ENCODE measurements at places on chromosomes 6 and 20.

GRCh38 chr20:49283703-49284625 lies 6.1 kb upstream of the ZNFX1 start:
- no peak for DNase-seq

GRCh38 chr6:122081921-122082320 lies 317.5 kb upstream of the HSF2 start:
- no peak for DNase-seq

DNA sequence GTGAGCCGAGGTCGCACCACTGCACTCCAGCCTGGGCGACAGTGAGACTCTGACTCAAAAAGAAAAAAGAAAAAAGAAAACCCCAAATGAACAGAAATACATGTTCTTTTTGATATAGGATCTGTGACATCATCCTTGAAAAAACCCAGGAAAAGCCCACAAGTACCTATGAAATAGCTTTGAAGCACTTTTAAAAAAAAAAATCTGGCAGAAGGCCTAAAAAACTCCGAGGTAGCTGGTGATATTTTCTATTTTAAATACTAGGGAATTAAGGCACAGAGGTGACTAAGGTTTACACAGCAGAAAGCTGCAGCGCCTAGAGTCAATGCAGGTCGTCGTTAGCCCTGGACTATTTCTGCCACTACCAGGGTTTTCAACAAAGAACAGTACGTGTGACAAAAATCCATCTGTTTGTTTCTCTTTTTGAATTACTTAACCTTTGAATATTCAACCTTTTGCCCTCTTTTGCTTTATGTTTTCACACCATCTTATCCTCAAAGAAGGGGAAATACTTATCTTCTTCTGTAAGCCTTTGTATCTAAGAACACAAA lies 39.4 kb upstream of the EEF1A1 start:
- no peak for DNase-seq

DNA sequence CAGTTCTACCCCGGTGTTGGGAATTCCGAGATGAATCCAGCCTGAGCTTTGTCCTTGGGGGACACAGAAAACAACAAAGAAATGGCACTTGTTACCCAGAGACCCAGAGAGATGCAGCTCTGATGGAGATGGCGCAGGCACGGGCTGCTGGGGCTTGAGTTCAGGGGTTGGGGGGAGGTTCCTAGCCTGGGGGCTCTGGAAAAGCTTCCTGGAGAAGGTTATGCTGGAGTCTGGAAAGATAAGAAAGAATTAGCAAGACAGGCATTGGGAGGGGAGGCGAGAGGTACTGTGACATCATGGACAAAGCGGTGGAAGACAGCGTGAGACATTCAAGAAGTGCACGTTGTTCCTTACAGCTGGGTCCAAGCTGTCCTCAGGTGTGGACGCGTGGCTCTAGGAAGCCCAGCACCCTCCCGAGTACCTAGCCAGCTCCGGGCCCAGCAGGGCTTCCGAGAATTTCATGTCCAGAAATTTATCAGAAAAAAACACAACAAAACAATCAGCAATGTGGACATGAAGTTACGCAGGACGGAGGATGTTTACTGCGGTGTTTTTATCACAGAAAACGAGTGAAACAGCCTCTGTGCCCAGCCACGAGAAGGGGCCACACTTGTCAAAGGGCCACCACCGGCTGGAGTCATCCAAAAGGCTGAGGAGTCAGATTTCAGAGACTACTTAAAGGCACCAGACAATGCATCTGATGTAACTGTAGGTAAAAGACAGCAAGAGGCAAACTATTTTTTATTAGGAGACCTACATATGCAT lies 39.5 kb downstream of the C20orf203 start:
- DNase-seq, result peak; percentile 14

- no peak for DNase-seq
These were observed 1.5 kb downstream of the RBM38 start for GRCh38 chr20:57392512-57393271.

DNA sequence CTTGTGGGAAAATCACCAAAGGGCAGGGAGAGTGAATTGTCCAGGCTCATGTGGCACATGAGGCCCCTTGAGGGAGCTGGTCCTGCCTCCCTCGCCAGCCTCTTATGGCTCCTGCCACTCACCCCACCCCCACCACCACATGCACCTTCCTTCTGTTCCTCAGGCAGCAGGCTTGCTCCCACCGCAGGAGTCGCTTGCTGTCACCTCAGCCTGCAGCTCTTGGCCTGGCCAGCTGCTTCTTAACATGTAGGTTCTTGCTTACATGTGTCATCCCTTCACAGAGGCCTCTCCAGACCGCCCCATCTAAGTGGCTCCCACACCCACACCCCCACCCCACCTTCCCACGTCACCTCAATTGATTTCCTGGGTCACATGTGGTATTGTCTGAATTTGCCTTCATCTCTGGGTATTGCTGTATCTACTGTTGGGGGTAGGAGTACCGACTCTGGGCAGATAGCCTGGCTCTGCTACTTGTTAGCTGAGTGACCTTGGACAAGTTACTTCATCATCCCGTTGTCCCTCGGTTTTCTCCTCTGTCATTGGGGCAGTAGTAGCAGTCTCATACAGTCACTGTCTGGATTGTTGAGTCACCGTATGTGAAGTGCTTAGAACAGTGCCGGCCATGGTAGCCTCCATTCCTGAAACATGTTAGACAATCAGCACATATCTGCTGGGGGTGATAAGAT lies 41.7 kb downstream of the SLC9A8 start:
- DNase-seq, result no peak

- no peak for DNase-seq
These were observed 122.2 kb upstream of the SALL4 start for GRCh38 chr20:51924509-51924908.

- DNase-seq, result no peak
These were observed 543.2 kb upstream of the EPHA7 start for GRCh38 chr6:93962566-93962965.

DNA sequence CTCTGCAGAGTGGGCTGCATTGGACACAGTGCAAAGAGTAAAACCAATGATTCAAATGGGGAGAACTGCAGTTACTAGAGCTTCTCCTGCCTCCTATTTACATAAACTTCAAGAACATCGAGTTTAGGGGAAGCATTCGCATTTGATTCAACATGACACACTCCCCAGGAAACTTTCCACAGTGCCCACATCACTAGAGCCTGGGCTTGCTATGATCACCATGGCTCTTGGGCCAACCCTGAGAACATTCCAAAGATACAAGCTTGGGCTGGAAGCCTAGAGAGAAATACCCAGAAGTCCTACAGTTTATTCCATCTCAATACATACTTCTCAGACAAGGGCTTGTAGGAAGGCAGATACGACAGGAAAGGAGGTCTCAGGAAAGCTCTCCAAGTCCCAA lies 337.9 kb downstream of the CD83 start:
- no peak for DNase-seq

- no peak for DNase-seq
These were observed 143.5 kb downstream of the FLRT3 start for GRCh38 chr20:14193885-14194284.
